ENCODE measurements at places on chromosomes 3 and 15. TPM values are rescaled to one million over a fixed set of nuclear protein-coding genes. Genes with fewer than 3 reads are reported as not detected.

DNA sequence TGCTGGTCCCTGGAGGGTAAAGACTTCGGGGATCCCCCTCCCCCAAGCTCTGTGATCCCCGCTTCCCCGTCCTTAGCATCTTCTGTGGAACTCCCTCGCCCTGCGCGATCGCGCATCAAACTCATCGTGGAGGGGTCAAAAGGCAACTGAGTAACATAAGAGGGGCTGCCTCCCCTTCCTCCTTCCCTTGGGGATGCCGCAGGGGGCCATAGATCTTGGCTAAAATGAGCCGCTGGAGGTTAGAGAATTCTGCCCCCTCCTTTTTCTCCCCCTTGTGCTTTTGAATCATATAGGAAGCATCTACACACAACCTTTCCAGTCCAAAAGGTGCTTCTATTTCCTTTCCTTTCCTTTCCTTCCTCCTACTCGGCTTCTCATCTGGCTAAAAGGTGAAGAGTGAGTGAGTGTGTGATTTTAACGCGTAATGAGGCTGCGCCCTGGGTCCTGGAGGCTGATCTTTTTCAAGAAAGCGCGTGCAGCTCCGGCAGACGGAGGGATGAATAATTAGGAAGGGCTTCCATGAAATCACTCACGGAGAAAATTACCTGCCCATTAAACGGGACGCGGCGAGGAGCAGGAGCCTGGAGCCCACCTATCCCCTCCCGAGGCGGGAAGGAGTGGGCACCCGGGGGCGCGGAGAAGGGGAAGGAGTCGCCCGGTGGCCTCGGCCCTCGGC lies 831 bp upstream of the ROBO2 start:
- no peaks in the 10 kb centered on the region for H3K4me1 ChIP-seq
- peaks cover 23% of the 10 kb centered on the region for H3K27me3 ChIP-seq
- H3K4me3 ChIP-seq: peak overlapping the region; percentile 38

- H3K27me3 ChIP-seq: no peaks in the 10 kb centered on the region
- H3K4me1 ChIP-seq: peaks cover 8% of the 10 kb centered on the region
Measured at GRCh38 chr15:62899090-62899493, 143.5 kb upstream of the TPM1 start.

DNA sequence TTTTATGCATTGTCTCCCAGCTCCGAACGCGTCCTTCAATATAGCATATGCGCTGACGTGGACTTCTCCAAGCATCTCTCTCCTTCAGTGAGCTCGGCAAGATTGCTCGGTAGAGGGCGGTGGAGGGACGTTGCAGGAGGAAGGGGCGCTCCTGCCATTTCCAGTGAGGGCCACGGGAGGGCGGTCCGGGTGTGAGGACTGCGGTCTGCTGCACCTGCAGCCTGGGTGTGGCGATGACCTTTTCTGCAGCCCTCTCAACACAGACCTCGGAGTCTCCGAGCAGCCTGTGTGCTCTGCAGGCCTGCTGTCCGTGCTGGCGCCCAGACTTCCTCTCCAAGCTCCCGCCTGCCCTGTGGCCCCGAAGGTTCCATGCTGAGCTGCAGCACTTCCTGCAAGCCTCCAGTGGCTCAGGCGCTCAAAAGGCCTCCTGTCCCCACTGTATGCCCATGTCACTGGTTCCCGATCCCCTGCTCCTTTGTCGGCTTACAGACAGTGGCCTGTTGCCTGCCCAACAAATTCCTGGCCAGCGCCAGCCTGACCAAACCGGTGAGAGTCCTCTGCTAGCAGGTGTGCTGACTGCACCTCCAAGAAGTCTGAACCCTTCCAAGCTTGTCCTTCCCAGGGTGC lies 8.9 kb upstream of the RTP3 start:
- H3K4me3 ChIP-seq: no peak overlapping the region
- no peak overlapping the region for H3K27ac ChIP-seq
- H3K36me3 ChIP-seq: no peaks in the 10 kb centered on the region
- H3K27me3 ChIP-seq: no peaks in the 10 kb centered on the region
- DNase-seq: peak; percentile 97

Gene AADACL2
- total RNA-seq: not detected

DNA sequence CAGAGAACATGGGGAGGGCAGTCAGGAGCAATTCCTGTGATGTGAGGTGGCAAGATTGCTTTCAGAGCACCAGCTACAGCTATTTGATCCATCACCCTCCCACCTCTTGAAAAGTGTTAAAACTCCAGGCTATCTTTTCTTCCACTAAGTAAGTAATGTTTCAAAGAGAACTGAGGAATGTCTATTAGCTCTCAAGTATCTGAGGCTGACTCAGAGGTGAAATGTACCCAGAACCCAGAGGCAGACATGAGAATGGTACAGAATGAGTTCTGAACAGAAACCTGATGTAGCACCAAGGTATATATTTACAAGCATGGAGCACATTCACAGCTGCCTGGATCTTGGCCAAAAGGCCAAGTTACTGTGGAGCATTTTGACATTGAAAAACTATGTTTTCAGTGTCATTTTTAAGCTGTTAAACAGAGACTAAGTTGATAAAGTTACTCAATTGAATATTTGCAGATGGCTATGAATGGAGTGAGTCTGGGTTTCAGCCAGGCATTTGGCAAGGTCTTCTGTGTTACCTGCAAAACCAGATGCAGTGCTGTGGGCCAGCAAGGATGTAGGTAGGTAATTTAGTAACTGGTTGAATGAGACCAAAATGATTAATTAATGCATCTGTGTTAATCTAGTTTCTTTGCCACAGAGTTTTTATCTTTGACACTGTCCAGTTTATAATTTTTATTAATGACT lies 227.7 kb upstream of the CD96 start:
- H3K27ac ChIP-seq: no peak overlapping the region
- DNase-seq: no peak
- H3K4me1 ChIP-seq: no peaks in the 10 kb centered on the region
- H3K27me3 ChIP-seq: no peaks in the 10 kb centered on the region
- no peak overlapping the region for H3K4me3 ChIP-seq
- no peaks in the 10 kb centered on the region for H3K36me3 ChIP-seq

Gene AKAP13
- total RNA-seq: 106 TPM

Gene IL16
- total RNA-seq: 3.4 TPM

Gene ANXA2
- total RNA-seq: 816 TPM

Gene SSUH2
- 1.2 TPM for total RNA-seq

DNA sequence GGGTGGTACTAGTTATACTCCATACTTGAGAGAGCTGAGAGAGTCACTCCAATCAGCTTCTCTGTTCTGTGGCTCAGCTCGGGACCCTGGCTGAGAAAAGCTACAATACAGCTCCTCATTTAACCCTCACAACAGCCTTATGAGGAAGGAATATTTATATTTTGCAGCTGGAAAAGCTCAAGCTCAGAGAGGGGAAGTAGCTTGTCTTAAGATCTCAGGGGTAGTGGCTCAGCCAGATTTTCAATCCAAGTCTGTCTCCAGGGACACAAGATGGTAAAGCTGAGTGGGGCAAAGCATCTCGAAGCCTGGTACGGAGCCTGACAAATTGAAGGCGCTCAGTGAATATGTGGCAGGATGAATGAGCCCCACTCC lies 14.8 kb downstream of the SCAMP2 start:
- H3K4me3 ChIP-seq: no peak overlapping the region
- H3K4me1 ChIP-seq: peaks cover 17% of the 10 kb centered on the region
- H3K27me3 ChIP-seq: no peaks in the 10 kb centered on the region
- H3K36me3 ChIP-seq: peaks cover 6% of the 10 kb centered on the region
- DNase-seq: no peak

All from colonic mucosa (tissue), 4 donors.